ENCODE measurements at places on chromosomes 3 and 15.

- DNase-seq = no peak
These were observed 137.4 kb downstream of the MBNL1 start for GRCh38 chr3:152405915-152406802.

DNA sequence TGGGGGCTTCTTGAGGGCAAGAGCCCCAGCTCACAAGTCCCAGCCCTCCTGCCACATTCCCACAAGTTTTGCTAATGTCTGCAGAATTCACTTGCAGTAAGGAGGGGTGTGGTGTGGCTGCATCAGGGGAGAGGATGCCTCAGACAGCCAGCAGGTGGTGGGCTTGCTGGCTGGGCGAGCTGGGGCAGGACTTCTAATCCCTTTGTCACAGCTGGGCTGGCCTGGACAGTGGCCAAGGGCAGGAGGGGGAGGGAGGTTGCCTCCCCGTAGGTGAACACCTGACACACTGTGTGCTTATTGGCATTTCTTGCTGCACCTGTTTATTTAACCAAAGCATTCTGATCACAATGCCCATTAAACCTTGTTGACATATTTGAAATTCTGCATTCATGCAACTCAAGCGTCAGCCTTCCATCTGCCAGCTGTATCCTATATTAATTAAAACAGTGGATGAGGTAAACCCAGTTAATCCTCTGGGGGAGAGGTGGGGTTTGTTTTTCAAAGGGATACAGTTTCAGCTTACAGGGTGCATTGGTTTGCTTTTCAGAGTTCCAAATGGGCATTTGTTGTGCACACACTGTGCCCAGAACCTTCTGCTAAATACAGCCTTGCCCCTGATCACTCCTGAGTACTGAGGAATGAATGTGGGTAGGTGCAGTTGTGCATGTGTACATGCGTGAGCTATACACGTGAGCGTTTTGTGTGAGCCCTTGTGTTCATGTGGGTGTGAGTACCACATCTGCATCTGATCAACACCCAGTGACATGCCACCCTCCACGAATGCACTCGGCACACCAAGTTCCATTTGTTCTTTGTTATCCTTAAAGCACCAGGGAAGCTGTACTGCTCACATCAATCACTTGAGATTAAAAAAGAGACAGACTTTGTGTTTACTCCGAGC, 268.7 kb downstream of the XXYLT1 start:
- DNase-seq = no peak

DNA sequence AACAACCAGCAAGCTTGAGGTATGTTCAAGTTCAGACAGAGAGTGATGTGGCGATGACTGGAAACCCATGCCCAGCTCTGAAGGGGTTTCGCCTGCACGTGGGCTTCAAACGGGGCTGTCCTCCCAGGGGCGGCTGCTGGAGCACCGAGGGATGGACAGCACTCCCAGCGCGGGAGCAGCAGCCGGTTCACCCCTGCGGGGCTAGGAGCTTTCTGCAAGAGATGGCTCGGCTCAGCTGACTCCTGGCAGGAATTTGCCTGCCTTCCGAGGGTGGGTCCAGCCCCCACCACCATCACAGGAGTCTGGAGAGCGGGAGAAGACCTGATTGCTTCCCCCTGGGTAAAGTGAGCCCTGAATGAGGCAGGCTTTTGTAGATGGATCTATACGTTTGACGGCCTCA, 66.9 kb downstream of the ASB7 start:
- no peak for DNase-seq

GRCh38 chr3:115165701-115166100, 18.6 kb upstream of the ZBTB20 start:
- no peak for DNase-seq

GRCh38 chr15:100879061-100879463, 569 bp upstream of the ALDH1A3 start:
- no peak for DNase-seq

DNA sequence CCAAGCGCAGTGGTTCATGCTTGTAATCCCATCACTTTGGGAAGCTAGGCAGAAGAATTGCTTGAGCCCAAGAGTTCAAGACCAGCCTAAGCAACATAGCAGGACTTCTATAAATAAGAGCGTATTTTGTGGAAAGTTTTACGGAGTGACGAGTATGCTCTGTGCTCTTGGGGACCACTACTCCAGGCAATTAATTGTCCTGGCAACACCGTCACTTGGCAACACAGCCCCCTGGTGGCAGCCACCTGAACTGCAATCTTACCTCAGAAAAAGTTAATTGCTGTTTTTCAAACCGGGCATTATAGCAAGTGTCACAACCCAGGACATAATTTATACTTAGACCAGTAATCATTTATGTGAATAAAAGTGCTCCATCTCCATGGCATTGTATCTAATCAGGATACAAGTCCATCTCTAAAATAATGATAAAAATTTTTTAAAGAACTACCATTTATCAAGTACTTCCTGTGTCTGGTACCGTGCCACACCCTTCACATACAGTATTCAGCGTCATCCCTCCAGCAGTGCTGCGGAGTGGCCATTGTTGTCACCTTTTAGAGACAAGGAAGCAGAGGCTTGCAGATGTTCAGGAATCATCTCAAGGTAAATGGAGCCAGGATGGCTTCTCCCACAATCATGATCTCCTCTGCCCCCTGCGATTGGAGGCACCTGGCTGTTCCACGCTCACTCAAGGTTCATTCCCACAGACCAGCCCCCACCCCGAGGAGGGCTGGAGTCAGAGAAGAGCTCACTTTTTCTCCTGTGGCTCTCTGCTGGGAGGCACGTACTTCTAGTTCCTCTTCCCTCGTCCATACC, 34.5 kb downstream of the PLA2G4D start:
- DNase-seq = peak; percentile 74

GRCh38 chr3:151398895-151399294, 14.3 kb upstream of the P2RY12 start:
- DNase-seq = no peak

GRCh38 chr15:87826119-87826747, 430.3 kb downstream of the NTRK3 start:
- no peak for DNase-seq

GRCh38 chr15:40764629-40765103, 798 bp downstream of the GCHFR start:
- no peak for DNase-seq

- DNase-seq = no peak
These were observed 83.4 kb upstream of the RNU6-1 start for GRCh38 chr15:67922971-67923945.

DNA sequence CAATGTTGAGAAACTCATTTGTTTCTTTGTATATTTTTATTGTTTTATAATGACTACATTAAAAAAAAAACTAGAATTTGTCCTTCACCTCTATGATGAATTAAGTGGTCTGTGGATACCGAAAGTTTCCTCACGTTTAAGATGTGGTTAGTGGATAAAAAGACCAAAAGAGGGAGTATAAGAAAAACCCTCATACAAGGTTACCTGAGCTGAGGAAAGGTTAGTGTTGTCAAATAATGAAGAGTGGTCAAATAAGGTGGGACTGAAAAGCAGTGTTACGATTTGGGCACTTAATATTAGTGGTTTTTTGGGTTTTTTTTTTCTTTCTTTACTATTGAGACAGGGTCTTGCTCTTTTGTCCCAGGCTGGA, 21.2 kb downstream of the RASA2 start:
- no peak for DNase-seq
